ENCODE measurements at places on chromosomes 1 and 21.
A peak's percentile ranks its signal among the peaks of the same experiment; 100 is the strongest.

- DNase-seq = no peak
These were observed 16.2 kb upstream of the DNASE2B start for GRCh38 chr1:84382127-84382526.

DNA sequence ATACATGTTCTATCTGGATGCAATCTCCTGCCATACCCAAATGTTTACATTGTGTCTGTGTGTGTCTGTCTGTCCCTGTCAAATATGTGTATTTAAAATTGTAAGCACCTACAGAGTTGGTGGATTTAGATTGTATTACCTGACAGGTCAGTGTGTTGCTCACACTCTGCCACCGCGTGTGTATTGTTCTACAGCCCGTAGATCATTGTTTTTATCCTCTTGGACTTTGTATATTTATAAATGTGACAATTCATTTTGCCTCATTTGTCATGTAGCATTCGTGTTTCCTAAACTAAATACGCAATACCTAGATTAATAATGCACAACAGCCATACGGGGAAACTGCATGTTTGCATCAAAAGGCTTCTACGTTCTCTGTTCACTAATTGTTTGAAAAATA, 634 bp downstream of the ALG14 start:
- DNase-seq = no peak

DNA sequence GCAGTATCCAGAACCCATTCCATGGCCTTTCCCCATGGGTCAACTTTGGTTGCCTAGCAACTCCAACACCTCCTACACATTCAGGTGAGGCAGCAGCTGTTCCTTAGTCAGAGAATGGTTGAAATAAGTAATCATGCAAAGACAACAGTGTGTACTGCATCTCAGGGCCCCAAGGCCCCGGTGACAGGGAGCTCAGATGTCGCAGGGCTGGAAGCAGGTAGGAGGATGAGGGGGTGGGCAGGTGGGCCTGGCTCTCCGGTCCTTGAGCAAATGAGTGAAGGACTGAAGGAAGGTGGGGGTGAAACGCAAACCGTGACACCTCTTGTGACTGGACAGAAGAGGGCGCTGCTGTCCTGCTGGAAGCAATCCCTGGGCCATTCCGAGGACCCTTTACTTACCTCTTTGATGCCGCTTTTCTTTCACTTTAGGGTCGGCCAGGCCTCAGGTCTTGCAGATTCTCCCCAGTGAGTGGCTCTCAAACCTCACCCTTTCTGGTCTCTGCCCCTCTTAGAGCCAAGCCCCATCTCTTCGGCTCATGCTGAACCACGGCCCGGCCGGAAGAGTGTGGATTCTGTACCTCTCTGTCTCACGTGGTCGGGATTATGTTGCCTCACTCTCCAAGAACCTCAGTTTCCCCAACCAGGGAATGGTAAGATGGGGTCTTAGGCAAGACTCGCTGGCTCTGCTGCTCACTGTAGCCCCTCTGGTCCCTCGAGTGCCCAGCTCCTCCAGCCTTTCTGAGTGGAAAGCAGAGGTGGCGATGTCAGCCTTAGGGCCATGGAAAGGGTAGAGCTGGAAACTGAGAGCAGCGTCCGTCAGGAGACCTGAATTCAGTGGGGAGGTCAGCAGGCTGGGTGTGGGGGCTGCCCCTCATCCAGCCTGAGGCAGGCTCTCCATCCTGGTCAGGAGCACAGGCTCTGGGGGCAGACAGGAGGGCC, 5.6 kb upstream of the KCNA10 start:
- DNase-seq = peak; percentile 40

GRCh38 chr21:45555557-45556301, 13.5 kb upstream of the SLC19A1 start:
- DNase-seq = peak; percentile 45

DNA sequence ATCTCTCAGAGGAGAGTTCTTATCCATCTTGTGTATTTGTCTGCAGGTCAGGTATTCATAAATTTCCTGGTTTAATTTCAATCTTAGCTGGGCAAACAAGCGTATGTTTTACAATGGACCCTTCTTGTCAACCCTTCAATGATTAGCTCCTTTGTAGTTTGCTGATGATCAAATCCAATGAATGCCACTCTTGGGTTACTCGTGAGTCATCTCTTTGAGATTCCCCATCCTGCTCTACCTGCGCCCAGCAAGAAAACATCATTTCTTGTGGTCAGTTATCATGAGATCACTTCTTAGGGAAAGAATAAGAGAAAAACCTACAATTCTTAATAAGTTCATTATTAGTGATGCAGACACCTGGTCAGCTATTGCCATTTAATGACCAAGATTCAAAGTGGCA, 572.3 kb upstream of the PKN2 start:
- no peak for DNase-seq

GRCh38 chr1:73781251-73781650, 416.7 kb downstream of the LRRIQ3 start:
- no peak for DNase-seq

DNA sequence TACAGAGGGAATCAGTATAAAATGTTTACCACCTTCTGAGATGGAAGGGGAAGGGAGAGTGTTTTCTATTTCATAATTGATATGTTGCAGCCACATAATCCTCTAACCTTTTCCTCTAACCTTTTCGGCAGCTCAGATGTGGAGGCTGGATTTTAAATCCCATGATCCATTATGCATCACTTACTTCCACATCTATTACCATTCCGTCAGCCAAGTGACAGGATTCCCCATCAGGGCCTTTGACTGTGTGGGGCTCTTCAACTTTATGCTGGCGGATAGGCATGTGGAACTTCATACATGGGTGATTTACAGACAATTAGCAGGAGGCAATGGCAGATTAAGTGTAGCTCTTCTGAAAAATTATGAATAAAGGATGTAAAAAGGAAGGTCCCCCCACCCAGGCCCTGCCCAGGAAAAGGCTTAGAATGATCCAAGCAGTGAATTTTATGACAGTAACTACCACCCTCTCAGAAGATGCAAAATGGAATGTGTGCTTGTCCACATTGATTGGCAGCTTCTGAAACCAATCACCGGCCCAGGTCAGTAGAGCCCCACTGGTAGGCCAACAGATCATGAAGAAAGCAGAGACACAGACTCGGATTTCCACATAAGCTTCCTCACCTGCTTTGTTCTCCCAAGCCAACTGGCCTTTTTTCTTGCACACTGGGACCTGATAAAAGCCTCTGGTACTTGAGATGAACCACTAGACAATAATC, 147.0 kb downstream of the ST6GALNAC5 start:
- DNase-seq = no peak

- no peak for DNase-seq
These were observed 195.1 kb upstream of the SAMSN1 start for GRCh38 chr21:14741256-14741655.

DNA sequence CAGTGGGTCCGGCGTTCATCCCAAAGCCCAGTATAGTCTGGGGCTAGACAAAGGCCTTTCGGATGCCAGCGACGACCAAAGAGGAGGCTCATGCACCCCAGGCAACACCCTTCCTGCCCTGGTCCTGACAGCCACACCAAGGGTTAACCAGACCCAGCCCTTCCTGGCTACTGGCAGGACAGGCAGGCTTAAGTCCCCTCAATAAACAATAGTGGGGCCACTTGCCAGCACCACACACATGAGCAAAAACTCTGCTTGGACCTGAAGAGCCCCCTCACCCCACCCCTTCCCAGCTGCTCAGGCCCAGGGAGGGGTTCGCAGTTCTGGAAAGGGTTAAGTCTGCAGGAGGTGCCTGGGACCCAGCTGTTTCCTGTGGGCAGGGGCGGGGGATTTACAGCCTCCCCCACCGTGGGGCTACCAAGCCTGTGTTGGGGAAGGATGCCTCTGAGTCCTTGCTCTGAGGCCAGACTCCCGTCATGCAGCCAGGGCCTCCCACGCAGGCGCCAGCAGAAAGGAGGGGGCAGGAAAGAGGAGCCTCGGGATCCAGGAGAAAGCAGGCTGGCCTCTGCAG, 18.2 kb downstream of the PHLDA3 start:
- DNase-seq = no peak

- DNase-seq = peak; percentile 65
These were observed 40.6 kb downstream of the MAPKAPK2 start for GRCh38 chr1:206725109-206725963.

DNA sequence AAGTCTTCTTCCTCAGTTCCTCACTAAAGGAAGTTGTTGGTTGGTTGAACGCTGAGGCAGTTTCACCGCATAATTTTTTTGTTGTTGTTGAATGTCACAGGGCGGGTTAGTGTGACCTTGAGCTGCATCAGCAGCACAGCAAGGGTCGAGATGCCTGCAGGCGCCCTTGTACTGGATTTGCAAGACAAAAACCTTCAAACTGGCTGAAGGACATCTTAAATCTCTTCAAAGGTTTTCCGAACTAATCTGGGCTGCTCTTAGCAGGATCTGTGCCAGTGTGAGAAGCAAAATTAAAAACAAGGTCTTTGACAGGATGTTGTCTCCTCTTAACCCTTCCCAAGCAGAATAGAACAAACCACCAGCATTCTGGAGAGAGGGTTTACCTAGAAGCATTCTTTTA, 59.4 kb downstream of the NRIP1 start:
- DNase-seq = no peak

DNA sequence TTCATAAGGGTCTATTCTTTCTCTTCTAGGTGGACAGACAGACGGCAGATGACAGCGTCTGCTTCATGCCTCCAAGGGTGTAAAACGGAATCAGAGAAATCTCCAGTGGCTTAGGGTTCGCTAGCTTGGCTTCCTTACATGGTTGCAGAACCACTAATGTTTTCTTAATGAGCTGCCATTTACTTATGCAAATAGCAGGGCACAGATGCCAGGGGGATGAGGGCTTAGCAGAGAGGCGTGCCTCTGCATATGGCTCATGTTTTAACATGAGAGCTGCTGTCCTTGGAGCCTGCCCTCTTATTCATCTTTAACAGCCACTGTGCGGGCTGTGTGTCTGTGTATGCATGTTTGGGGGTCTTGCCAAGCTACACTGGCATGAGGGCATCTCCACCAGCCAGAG, 119.6 kb downstream of the IER5 start:
- DNase-seq = no peak

DNA sequence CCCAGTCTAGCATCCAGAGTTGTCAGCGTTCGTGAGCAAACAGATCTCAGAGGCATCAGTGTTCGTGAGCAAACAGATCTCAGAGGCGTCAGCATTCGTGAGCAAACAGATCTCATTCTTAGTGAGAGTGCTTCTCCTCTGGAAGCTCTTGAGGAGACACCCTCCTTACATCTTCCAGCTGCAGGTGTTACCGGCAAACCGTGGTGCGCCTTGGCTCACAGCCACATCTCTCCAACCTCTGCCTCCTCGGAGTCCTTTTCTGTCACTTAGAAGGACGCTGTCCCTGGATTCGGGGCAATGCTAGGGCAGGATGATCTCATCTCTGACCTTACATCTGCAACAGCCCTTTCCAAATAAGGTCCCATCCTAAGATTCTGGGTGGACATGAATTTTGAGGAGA, 14.6 kb upstream of the UMODL1 start:
- DNase-seq = no peak

DNA sequence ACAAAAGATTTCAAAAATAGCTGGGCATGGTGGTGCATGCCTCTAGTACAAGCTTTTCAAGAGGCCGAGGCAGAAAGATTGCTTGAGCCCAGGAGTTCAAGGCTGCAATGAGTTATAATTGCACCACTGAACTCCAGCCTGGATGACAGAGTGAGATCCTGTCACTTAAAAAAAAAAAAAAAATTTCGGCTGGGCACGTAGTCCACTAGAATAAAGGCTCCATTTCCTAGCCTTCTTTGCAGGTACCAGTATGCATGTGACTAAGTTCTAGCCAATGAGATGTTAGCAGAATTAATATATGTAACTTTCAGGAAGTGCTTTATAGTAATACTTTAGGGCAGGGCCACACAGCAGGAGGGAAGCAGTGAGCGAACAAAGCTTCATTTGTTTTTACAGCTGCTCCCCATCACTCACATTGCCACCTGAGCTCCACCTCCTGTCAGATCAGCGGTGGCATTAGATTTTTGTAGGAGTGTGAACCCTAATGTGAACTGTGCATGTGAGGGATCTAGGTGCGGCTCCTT, 28.8 kb upstream of the SYDE2 start:
- DNase-seq = no peak

- DNase-seq = no peak
These were observed 48.4 kb downstream of the CCN1 start for GRCh38 chr1:85628791-85629531.

DNA sequence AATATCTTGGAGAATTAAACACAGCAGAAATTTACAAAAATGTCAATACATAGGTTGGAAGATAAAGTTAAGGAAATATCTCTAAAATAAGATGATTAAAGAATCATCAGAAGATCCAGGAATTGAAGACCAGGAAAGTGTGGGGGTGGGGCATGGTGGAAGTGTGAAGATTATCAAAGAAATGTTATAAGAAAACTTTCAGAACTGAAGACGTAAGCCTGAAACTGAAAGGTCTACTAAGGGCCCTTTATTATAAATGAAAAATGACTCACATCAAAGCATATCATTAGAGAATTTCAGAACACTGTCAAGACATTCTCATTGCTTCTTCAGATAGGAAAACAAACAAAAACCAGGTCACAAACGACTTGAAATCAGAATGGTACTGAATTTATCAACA, 92.4 kb upstream of the DPT start:
- DNase-seq = no peak

DNA sequence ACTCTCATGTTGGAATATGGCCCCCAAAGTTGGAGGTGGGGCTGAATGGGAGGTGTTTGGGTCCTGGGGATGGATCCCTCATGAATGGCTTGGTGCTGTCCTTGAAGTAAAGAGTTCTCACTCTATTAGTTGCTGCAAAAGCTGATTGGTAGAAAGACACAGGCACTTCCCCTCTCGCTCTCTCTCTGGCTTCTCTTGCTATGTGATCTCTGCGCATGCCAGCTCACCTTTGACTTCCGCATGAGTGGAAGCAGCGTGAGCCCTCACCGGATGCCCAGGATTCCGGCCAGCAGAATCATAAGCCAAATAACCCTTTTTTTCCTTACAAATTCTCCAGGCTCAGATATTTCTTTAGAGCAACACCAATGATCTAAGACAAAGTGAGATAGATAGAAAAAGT, 20.9 kb upstream of the CCSAP start:
- DNase-seq = no peak

DNA sequence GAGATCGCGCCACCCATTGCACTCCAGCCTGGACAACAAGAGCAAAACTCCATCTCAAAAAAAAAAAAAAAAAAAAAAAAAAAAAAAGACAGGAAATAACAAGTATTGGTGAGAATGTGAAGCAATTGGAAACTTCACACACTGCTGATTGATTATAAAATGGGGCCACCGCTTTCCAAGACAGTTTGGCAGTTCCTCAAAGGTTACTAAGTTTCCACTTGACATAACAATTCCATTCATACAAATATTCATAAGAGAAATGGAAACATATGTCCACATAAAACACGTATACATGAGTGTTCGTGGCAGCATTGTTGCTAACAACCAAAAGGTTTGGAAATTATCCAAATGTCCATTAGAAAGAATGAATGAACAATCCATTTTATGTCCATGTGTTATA, 26.3 kb downstream of the USP24 start:
- DNase-seq = no peak

DNA sequence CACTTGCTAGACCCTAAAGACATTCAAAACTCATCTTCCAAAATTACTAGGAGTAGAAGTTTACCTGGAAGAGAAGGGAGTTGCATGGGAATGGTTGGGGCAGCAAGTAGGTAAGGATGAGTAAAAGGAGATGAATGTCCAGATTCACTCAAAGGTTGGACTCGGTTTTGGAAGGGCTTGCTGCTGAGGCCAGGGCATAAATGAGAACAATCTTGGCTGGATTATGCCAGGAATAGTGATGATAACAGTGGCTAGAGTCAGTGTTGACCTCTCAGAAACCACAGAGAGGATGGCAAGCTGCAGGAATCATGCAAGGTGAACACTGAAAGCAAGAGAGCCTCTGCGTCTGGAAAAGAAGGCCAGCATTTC, 43.4 kb downstream of the C8A start:
- DNase-seq = no peak

Data from activated CD4-positive, alpha-beta T cell treated with anti-CD3 and anti-CD28 coated beads for 4 hours (primary cell).